NCI-H1105 (cell line): ENCODE measurements at places on chromosomes 13 and 19.

GRCh38 chr13:98260357-98261164 is 83.5 kb upstream of the RNF113B start:
- DNase-seq: no peak

- no peak for DNase-seq
Measured at GRCh38 chr19:39430675-39431593, 4.8 kb downstream of the RPS16 start.

GRCh38 chr13:104869501-104869900 is 1666.0 kb downstream of the EFNB2 start:
- no peak for DNase-seq

GRCh38 chr13:24328145-24328544 is 18.8 kb downstream of the C1QTNF9 start:
- DNase-seq: no peak

- no peak for DNase-seq
Measured at GRCh38 chr19:54803410-54803809, at the start of gene KIR2DL4. TSS of gene KIR2DL4 (plus strand) at chr19:54803610. CDS start at chr19:54803652, 42 bp downstream.

DNA sequence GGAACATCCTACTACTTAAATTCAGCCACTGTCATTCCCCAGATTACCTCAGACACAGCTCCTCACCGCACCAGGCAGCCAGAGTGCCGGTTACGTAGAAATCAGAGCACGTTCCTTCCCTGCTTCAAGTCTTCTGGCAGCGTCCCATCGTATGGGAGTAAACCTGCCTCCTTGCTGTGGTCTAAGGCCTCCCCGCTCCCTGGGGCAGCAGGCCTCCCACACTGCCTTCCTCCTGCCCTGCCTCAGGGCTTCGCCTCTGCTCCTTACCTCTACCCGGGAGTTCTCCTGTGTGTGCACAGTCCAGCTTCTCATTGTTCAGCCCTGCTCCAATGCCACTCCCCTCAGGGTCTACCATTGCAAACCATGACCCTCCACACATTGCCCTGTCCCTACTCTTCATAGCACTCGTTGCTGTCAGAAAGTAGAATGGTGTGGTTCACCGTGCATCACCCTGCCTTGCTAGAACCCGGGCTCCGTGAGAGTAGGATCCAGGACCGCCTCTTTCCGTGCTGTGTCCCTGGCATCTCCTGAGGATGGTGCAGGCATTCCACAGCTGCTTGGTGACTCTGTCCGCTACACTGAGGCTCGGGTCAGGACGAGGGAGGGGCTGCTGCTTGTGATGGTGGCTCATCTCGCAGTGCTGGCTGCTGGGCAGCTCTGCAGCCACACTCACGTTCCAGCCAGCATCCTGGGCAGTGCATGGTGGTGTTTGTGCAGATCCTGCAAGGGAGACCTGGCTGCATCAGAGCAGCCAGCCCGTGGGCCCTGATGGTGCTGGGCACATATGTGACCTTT is 6.9 kb downstream of the POP4 start:
- no peak for DNase-seq

GRCh38 chr19:17035842-17036424 is 9.3 kb upstream of the CPAMD8 start:
- no peak for DNase-seq

DNA sequence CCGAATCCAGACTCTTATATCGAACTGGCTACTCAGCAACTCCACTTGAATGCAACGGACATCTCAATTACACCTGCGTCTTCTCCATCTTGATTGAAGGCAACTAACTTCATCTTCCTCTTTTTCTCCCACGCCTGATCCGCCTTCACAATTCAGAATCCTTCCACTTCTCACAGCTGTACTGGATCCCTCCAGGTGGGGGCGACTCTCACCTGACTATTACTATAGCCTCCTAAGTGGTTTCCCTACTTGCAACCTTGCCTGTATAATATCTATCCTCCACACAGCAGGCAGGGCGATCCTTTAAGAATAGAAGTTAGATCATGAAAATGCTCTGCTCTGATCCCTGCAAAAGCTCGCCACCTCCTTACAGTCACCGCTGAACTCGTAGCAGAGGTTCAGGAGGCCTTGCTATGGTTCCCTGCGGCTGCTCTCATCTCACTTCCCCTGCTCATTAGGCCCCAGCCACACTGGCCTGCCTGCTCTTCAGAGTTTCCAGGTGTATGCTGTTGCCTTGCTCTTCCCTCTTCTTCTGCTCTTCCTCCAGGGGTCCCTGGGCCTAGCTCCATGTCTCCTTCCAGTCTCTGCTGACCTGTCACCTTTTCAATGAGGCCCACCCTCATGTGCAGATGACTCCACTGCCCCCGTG is 31.9 kb downstream of the RFXAP start:
- DNase-seq: no peak

- DNase-seq: no peak
Measured at GRCh38 chr19:19457671-19458070, 52.2 kb downstream of the GATAD2A start.

- DNase-seq: no peak
Measured at GRCh38 chr13:67303661-67304333, 73.7 kb upstream of the PCDH9 start.

DNA sequence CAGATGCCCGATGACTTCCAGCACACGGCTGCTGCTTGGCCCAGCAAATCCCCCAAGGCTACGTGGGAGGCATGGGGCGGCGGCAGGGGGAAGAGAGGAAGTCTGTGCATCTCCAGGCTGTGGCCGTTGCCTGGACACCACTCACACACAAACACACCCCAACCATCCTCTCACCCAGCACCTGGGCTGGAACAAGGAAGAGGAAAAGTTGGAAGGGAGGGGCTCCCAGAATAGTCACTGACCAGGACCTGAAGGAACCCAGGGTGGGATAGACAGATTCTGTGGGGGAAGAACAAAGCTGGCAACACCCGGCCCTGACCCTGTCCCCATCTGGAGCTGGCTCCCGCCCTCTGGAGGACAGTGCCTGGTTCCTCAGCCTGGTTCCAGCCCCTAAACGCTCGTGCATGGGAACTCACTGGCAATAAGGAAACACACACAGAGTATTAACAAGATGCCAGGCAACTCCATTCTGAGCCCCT is 11.2 kb downstream of the PPP6R1 start:
- DNase-seq: no peak

DNA sequence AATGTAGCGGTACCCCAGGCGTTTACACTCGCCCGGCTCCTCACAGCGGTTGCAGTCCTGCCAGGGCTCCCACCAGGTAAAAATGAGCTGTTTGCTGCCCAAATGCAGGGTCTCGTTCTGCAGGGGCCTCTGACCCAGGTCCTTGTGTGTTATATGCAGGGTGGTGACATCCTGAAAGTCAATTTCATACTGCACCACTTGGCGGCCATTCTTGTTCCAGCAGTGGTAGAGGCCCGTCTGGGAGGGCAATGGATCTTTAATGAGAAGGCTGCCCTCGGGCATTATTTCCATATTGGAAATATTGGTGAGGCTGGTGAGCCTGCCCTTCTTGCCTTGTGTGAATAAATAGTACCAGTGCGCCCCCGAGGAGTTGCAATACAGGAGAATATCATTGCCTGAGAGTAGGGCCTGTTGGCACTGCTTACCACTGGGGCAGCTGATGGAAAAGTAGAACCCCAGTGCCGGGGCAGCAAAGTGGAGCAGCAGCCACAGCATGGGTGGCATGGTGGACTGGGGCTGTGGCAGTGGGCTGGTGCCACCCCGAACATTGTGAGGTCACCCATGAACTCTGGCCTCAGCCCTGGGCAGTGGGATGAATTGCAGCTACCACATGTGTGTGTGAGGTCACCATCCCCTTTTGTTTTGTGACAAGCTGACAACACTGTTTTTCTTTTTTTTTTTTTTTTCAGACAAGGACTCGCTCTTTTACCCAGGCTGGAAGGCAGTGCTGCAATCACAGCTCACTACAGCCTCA is at the start of gene FAM187B:
FAM187B (minus strand) TSS at position 563 of the 754 bp plus-strand sequence; CDS start at position 504, 59 bp downstream.
- no peak for DNase-seq

DNA sequence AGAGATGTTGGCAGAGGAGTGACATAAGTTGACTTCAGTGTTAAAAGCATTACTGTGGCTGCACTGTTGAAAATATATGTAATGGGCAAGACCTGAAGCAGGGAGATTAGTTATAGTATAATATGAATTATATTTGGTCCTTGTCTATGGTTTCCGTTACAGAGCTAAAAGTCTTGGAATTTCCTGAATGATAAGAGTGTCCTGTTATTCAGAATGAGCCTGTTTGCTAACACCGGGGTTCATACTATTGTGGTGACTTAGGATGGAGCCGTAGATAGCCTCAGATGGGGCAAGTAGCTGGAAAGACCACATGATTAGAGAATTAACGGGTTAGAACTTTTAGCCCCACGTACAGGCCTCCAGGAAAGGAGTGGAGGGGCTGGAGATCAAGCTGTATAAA is 5.7 kb downstream of the USPL1 start:
- DNase-seq: no peak

GRCh38 chr19:32457571-32458158 is 52.1 kb downstream of the DPY19L3 start:
- no peak for DNase-seq

- DNase-seq: peak; percentile 29
Measured at GRCh38 chr19:47609906-47610894, 1.3 kb downstream of the BICRA start.

DNA sequence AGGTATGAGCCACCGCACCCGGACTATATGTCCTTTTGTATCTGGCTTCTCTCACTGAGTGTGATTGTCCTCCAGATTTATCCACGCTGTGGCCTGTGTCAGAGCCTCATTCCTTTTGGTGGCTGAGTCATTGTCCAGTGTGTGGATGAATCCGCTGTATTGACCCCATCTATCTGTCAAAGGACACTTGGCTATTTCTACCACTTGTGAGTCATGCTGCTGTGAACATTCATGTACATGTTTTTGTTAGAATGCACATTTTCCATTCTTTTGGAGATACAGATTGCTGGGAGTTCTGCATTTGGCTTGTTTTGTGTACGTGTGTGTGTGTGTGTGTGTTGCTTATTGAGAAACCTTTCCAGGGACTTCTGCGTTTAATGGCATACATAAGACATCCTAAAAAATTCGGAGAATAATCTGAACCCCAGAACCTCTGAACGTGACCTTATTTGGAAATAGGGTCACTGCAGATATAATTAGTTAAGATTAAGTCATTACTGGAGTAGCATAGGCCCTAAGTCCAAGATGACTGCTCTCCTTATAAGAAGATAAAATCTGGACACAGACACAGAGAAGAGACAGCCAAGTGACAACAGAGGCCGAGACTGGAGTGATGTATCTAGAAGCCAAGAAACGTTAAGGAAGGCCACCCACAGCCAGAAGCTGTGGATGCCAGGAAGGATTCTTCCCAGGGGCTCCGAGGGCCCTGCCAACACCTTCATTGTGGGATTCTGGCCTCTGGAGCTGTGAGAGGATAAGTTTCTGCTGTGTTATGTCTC is 4.9 kb upstream of the GIPC3 start:
- DNase-seq: no peak

- DNase-seq: no peak
Measured at GRCh38 chr13:24178847-24179485, 18.4 kb downstream of the SPATA13 start.

GRCh38 chr13:74920920-74921319 is 561.0 kb downstream of the TBC1D4 start:
- no peak for DNase-seq

DNA sequence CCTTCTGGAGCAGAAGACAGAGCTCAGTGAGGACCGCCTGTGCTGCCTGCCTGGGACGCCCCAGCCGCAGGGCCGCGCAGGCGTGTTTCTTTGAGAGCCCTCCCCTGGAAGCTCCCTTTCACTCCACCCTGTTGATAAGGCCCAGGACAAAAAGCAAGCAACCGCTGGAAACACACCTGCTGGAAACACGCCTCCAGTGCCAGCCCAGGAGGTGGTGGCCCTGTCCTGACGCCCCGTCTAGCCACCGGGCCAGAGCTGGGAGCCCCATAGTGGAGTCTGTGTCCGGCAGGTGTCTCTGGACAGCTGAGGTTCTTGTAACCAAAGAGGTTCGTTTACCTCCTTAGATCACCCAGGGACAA is 173.8 kb downstream of the KATNAL1 start:
- DNase-seq: no peak

DNA sequence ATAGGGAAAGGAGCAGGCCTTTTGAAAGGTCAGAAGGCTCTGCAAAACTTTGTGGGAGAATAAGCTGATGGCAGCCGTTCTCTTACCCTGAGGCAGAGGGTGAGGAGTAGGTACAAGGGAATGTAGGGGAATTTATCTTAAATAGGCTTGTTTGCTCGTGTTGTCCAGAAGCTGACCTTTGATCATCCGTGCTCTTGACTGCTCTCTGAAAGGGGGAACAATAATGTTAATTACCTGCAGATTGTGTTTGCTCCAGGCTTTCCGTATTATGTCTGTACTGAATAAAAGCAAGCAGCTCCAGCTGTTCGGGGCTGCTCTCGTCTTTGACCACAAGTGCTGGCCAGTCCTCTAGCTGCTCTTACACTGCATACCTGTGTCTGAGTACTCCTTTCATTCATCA is 116.3 kb downstream of the ZNF429 start:
- no peak for DNase-seq

DNA sequence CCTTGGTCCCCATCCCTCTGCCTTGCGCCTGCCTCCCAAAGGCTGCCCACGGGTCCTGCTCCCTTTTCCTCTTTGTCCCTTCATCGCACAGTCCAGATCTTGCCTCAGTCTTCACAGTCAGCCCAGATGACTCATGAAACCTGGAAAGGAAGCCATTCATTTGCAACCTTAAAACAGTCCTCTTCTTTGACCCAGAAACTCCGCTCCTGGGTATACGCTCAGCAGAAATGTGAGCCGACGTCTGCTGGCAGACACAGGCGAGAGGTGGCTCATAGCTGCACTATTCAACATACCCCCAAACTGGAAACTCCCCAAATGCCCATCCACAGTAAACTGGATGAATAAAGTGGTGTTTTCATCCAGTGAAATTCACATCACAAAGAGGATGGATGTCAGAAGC is 13.6 kb upstream of the PEPD start:
- DNase-seq: no peak

GRCh38 chr19:51799034-51799773 is 4.2 kb downstream of the FPR3 start:
- DNase-seq: no peak

GRCh38 chr19:39829702-39830275 is 4.2 kb downstream of the DYRK1B start:
- DNase-seq: no peak

DNA sequence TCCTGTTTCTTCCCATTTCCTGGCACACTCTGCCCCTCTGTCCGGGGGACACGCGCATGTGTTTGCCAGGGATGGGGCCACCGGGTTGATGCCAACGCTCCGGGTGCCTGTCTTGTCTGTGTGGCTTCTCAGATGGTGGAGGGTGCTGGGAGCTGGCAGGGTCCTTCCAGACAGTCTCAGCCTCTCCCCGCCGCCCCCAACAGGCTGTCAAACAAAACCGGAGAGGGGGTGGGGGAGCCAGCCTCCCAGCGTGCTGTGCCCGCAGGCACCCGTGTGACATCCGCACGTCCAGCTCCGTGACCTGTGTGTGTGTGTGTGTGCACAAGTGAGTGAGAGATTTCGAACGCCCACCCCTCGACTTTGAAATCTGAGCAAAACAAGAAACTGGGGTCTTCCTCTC is 10.6 kb upstream of the EHD2 start:
- DNase-seq: no peak

GRCh38 chr19:10339380-10339960 is at the start of gene ICAM3:
TSS of gene ICAM3 (minus strand) at chr19:10339624. CDS start at chr19:10339614, 10 bp downstream.
- DNase-seq: no peak
